ENCODE measurements at places on chromosomes 1 and 21.

GRCh38 chr1:199290186-199290585, 651.3 kb downstream of the PTPRC start:
- no peak for DNase-seq

DNA sequence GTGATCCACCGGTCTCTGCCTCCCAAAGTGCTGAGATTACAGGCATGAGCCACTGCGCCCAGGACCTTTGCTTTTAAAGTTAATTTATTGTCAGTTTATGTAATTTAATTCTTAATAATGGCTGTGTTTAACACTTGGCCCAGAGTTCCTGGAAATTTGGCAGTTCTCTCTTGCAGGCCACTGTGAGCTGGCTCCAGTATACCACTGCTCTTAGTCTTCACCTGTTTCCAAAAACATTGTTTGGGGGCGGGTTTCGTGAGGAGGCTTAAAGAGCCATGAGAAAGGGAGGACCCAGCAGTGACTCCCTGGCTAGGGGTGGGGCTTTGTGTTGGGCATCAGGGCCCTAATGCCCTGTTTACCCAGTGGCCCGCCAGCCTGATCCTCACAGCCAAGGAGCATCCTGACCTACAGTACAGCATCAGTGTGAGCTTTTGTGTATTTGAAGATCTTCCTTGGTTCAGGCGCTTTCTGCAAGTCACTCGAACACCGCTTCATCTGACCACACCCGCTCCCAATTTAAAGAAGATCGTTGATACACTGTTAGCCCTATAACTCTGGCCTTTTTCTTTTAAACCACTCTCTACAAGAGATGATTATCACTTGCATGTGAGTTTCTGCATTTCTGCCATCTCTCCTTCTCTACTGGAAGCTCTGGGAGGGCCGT, 12.0 kb upstream of the BGLAP start:
- no peak for DNase-seq

DNA sequence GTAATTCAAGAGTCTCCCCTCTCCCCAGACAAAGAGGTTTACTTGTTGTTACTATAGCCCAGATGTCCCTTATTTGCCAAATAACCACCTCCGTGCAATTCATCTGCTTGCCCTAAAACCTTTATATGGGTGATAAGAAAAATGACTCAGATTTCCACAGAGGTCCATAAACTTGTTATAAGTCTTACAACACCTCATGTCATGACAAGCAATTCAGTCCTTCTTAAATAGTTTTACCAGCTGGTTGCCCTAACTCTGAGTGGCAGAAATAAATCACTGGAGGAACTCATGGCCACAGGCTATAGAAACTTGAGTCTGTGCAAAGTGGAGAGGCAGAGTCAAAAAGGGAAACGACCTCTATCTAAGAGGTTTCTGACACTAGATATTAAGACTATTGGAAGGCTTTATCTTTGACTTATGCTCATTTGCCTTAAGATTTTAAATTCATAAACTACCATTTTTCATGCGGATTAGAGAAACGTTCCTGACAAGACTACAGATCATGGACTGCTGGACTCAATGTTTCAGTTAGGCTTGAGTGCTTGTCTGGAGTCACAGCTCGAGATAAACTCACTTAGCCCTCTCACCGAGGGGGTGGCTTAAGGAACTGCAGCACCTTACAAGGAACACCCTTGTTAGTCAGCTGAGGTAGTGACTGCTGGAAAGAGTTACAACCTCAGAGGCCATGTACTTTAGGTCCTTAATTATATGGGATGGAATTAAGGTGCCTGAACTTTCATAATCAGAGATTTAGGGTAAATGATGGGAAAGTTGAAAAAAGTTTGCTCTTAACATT, 662.5 kb upstream of the USP24 start:
- no peak for DNase-seq

- no peak for DNase-seq
These were observed 59.7 kb downstream of the NTPCR start for GRCh38 chr1:233010146-233010545.

DNA sequence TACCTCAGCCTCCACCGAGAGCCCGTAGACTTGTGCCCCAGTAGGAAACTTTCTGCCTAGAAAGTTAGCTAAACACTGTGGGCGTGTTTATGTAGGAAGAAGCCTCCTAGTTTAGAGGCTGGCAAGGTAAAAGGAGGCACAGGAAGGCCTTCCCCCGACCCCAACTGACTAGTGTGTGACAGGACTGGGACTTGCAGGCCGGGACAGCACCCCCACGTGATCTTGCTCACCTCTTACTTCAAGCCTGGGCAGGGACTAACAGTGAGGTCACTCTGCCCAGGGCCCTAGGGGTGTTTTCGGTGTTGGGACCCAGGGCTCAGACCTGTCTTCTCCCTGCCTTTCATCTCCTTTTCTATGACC, 392 bp upstream of the TAGLN2 start:
- no peak for DNase-seq

Data from stimulated activated CD8-positive, alpha-beta memory T cell treated with anti-CD3 and anti-CD28 coated beads, Interleukin-2, amount 100 ng/mL, for 1 hour (primary cell).